ENCODE measurements at places on chromosomes 5 and 9.

- H3K4me3 ChIP-seq, result peak overlapping the region; percentile 69
- no peak overlapping the region for H3K27ac ChIP-seq
- H3K36me3 ChIP-seq, result no peaks in the 10 kb centered on the region
- no peaks in the 10 kb centered on the region for H3K4me1 ChIP-seq
- no peaks in the 10 kb centered on the region for H3K27me3 ChIP-seq
These were observed 2.5 kb downstream of the ARHGAP26 start for GRCh38 chr5:142772446-142773293.

DNA sequence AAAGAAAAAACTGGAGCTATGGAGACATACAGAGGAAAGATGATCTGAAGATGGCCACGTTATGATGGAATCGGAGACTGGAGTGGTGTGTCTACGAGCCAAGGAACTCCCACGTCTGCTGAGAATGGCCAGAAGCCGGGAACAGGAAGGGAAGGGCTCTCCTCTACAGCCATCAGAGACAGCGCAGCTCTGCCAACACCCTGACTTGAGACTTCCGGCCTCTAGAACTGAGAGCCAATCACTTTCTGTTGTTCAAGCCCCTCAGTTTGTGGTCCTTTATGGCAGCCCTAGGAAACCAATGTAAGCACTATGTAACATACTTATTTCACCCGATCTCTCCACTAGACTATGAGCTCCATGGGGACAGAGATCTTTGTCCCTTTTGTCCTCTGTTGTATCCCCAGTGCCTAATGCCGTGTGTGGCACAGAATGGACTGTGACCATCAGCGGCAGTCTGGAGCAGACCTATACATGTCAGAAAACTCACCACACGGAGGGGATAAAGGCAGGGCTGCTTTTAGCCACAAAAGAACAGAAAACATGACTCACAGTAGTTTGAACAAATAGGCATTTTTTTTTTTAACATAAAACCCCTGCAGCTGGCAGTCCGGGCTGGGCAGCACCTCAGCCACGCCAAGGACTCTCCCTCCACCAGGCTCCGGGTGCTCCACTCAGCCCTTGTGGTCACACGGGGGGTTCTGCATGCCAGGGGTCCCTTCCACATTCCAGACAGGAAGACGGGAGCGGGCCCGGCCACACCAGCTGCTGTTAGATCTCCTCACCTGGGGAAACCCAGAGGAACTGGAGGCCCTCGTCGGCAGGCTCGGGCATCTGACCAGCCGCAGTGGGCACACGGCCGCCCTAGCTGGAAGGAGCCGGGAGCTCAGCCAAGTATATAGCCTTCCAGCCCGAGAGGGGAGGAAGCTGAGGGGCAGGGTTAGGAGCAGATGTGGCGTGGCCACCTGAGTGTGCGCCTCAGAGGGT lies 16.1 kb upstream of the MXD3 start:
- DNase-seq, result no peak
- H3K4me1 ChIP-seq, result no peaks in the 10 kb centered on the region
- no peak overlapping the region for H3K4me3 ChIP-seq

DNA sequence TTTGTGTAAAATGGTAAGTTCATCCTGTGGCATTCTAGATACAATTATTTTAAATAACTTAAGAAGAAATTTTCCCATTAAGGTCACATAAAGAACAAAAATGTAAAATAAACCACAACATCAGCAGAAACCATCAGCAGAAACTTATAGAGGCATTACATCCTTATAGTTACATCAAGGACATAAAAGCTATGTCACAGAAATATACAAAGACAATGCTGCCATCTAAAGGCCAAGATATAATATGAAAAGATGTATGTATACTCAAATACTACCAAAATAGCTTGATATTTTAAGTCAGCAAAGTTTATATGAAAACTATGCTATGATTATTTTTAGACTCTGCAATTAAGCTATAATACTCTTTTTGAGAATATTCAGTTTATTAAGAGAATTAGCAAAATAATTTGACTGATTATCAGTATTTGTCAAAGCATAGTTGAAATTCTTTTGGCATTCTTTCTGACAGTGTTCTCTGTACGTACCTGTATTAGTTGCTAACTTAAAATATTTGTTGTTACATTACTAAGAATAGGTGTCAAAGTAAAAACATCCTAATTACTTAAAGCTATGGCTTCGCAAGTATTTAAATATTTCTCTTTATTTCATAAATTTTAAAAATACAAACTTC lies 36.2 kb downstream of the FBXL17 start:
- no peaks in the 10 kb centered on the region for H3K27me3 ChIP-seq
- no peaks in the 10 kb centered on the region for H3K4me1 ChIP-seq
- no peak overlapping the region for H3K27ac ChIP-seq

DNA sequence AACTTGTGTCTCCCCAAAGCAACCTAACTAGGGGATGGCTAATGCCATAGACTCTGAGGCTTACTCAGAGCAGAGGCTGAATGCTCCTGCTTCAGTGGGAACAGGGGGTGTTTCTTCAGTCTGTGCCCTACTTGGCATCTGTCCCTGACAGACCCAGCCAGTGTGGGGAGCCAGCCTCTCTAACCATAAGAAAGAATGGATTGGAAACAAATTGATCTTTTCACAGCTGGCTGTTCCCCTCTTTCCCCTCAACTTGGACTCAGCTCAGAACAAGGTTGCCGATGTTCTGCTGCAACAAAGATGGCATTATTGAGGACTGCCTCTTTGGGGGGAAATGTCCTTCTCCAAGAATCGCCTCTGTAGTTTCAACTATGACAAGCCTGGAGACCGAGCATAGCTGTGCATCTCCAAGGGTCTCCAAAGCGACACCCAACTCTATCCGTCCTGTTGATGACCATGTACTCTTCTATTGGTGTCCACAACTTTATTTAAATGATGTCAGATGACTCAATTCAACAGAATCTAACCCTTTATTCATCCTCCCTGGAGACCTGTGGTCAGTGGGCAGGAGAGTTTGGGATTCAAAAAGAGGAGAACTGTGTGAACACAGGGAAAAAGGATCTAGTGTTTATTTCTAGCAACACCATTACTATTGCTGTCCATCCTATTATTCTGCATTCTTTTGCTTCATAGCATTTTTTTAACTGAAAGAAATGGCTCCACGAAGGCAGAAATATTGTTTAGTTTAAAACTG lies 24.7 kb upstream of the TNC start:
- H3K4me3 ChIP-seq, result no peak overlapping the region
- H3K4me1 ChIP-seq, result peaks cover 7% of the 10 kb centered on the region
- DNase-seq, result no peak
- H3K36me3 ChIP-seq, result no peaks in the 10 kb centered on the region

GRCh38 chr9:105711867-105712266 lies 17.5 kb downstream of the TMEM38B start:
- no peaks in the 10 kb centered on the region for H3K4me1 ChIP-seq
- DNase-seq, result no peak
- no peaks in the 10 kb centered on the region for H3K36me3 ChIP-seq
- no peak overlapping the region for H3K4me3 ChIP-seq
- H3K27ac ChIP-seq, result no peak overlapping the region
- H3K27me3 ChIP-seq, result no peaks in the 10 kb centered on the region

GRCh38 chr9:112925058-112925641 lies 34.5 kb upstream of the SLC46A2 start:
- no peaks in the 10 kb centered on the region for H3K4me1 ChIP-seq
- H3K4me3 ChIP-seq, result no peak overlapping the region
- H3K36me3 ChIP-seq, result no peaks in the 10 kb centered on the region
- DNase-seq, result no peak
- H3K27ac ChIP-seq, result no peak overlapping the region

DNA sequence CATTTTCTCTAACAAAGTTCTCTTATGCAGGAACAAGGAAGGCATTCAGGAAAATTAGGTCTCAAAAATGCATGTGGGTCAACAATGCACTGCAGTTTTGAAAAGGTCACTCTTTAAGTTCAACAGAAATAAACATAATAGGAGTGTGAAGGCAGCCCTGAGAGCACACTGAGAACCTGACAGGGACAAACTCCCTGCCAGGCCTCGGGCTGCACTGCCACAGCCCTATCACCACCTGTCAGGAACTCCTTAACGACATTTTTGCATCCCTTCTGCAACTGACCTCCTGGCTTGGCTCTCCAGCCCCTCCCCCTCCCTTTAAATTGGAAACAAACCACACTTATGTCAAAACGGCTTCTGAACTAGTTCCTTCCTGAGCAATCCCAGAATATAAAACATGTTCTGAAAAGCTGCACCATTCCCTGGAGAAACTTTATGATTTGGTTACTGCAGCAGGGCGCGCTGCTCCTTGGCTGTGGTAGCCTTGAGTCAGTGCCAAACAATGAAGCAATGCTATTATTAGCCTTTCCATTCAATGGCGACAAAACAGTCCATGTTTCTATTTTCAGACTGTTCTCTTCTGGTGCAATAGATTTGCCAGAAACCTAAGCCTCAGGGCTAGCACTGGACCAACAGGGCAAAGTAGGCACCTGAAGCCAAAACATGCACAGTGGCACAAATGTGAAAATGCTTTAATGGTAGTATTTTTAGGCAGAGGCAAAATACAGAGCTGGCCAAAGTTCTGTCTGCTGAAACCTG lies 160.1 kb upstream of the ZNF608 start:
- H3K27me3 ChIP-seq, result no peaks in the 10 kb centered on the region
- H3K36me3 ChIP-seq, result no peaks in the 10 kb centered on the region
- peaks cover 4% of the 10 kb centered on the region for H3K4me1 ChIP-seq
- DNase-seq, result peak; percentile 85
- H3K27ac ChIP-seq, result peak overlapping the region; percentile 82

- H3K27me3 ChIP-seq, result no peaks in the 10 kb centered on the region
- H3K36me3 ChIP-seq, result no peaks in the 10 kb centered on the region
- no peak overlapping the region for H3K27ac ChIP-seq
- H3K4me3 ChIP-seq, result no peak overlapping the region
- no peaks in the 10 kb centered on the region for H3K4me1 ChIP-seq
These were observed 44.5 kb downstream of the AGXT2 start for GRCh38 chr5:35003018-35003957.

- no peak overlapping the region for H3K27ac ChIP-seq
- H3K4me3 ChIP-seq, result no peak overlapping the region
- no peak for DNase-seq
- H3K27me3 ChIP-seq, result no peaks in the 10 kb centered on the region
These were observed 89.1 kb upstream of the BOD1 start for GRCh38 chr5:173705512-173706044.

DNA sequence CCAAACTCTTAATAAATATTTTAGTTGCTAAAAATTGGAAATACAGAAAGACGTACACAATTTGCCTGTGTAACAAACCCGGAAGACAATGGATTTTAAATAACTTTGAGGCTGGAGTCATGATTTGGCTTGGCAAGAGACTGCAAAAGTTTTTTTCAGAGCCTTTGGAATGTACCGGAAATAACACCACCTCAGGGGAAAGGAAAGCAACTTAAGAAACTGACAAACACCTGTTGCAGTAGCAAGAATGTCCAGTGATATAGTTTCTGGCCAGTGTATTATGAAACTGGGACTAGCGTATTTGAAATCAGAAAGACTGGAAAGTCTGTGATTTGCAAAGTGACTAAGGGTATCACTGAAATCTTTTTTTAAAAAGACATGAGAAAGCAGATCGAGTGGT lies 842 bp downstream of the MUSK start:
- DNase-seq, result no peak
- no peaks in the 10 kb centered on the region for H3K27me3 ChIP-seq
- no peaks in the 10 kb centered on the region for H3K36me3 ChIP-seq
- H3K27ac ChIP-seq, result no peak overlapping the region
- H3K4me1 ChIP-seq, result peaks cover 4% of the 10 kb centered on the region
- no peak overlapping the region for H3K4me3 ChIP-seq

DNA sequence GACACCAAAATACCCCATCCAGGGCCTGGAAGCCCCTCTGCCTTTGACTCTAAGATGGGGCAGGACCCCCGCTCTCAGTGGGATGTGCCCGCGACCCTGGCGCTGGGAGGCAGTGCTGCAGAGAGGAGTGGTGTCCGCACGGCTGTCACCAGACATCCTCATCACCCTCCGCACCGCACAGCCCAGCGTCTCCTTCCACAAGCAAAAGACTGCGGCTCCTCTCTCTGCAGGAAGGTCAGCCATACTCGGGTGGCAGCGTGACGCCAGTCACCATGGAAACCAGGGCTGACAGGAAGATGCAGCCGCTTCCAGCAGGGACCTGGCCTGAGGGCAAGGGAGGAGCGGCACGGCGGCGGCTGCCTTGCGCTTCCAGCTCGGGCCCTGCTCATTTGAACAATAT lies 17.1 kb upstream of the SLC6A3 start:
- H3K4me1 ChIP-seq, result no peaks in the 10 kb centered on the region
- no peak overlapping the region for H3K4me3 ChIP-seq
- DNase-seq, result no peak
- peaks cover 43% of the 10 kb centered on the region for H3K36me3 ChIP-seq
- H3K27ac ChIP-seq, result no peak overlapping the region
- H3K27me3 ChIP-seq, result no peaks in the 10 kb centered on the region

DNA sequence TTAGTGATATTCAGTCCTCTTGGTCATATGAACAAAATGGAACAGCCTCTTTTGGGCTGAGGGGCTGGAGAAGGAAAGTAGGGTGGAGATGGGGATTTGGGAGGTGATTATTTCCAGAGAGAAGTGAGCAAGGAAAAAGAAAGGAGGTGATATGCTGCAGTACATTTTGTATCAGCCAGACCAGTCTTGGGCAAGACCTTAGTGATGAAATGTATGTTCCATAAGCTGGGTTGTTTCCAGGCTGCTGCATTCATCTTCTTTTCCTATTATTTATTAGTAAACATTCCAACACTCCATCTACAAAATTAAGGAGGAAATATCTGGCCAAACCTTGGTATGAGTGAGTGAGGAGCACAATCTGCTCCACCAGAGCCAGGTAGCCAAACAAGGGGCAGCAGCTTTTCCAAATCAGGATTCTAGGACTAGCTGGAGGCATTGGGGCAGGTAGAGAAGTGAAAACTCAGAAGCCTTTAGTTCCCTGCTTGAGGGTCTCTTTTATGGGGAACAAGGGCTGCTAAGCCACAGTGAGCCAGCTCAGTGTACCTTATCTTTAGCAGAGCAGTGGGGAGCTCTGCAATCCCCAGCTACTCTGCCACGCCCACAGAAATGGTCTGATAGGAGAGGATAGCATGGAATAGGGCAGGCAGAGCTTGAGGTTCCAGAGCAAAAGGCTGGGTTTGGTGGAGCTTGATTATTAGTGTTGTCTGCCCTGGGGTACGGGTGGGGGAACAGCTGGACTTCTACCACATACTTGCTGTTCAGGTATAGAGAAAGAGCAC lies 19.5 kb downstream of the RAD1 start:
- no peaks in the 10 kb centered on the region for H3K27me3 ChIP-seq
- no peak overlapping the region for H3K27ac ChIP-seq
- no peak for DNase-seq

Measured in ascending aorta (tissue), 2 donors.